ENCODE measurements at places on chromosomes 4 and X.

DNA sequence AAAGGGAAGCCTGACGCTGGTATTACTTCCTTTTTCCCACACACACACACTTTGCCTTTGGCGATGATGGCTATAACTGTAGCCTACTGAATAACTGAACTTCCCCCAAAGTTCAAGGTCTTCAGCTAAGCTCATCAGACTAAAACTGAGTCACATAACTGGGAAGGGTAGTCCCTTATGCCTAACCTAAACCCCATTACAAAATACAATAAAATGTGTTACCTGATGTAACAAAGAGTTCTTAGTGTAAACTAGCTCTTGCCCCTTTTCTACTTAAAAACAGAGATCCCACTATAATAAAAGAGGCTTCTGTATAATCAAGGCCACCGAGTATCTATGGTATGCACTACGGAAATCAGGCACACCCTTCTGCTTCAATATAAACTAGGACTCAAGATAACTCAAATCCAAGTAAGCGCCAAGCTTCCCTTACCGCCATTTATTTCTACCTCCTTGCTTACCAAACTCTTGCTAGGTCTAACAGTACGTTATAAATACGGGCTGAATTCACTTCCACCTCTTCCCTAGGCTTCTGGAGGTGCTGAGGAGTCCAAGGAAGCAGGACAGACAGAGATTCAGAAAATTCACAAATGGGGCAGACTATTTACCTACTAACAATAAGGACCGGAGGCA is 2.4 kb downstream of the OTUD4 start:
- DNase-seq, result no peak

- DNase-seq, result no peak
Observed at GRCh38 chrX:68659786-68660185, 12.3 kb downstream of the STARD8 start.

GRCh38 chr4:164261831-164262230 is 492.1 kb upstream of the SMIM31 start:
- DNase-seq, result no peak

DNA sequence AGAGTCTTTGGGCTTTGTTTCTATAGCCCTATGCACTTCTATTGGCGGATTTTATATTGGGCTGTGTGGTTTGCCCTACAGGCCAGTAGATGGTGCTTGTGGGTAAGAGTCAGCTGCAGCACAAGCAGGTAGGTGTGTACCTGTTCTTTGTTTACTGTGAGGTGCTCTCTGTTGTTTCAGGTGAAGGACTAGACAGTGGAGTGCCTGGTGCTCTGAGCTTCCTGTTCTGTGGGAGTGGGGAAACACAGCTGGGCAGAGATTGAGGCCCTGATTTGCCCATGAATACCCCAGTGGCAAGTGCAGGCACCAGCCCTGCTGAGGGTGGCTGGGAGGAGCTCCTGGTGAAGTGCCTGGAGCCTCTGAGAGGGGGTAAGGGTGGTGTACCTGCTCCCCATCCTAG is 26.3 kb upstream of the UCP1 start:
- DNase-seq, result no peak

DNA sequence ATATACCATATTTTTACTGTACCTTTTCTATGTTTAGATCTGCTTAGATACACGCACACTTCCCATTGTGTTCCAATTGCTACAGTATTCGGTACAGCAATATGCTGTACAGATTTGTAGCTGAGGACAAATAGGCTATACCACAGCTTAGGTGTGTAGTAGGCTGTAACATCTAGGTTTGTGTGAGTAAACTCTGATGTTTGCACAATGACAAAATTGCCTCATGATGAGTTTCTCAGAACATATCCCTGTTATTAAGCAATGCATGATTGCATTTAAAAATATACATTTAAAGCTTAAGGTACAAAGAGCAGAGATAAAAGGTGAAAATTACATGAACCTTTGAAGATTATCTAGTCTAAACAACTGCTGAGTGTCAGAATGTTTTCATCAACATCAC is 181.7 kb downstream of the ADGRA3 start:
- no peak for DNase-seq

GRCh38 chr4:4861390-4862018 is 2.0 kb downstream of the MSX1 start:
- DNase-seq, result no peak

- no peak for DNase-seq
Observed at GRCh38 chr4:16627999-16628398, 270.4 kb downstream of the LDB2 start.

DNA sequence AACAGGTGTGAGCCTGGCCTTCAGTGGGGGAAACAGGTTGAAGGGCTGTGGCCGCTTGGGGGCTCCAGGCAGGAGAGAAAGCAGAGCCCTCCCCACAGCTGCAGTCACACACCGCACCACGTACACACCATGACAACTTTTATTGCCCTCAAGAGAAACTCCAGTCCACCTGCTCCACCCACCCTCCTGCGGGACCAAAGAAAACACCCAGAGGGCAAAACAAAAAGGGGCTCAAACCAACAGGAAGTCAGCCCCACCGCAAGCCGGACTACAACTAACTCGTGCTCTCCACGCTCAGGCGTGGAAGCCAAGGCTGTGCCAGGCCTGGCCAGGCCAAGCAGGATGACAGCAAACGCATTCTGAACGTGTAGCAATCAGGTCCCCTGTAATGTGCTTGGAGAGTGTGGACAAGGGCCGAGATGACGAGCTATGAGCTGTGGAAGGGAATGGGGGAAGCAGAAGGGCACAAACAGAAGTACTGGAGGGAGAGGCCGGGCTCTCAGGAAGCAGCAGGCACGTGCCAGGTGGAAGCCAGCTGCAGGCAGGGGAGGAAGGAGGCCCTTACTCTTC is 12.7 kb downstream of the SLC6A8 start:
- DNase-seq, result no peak

GRCh38 chr4:22488106-22488505 is 27.8 kb downstream of the ADGRA3 start:
- DNase-seq, result no peak

GRCh38 chrX:96244955-96245354 is 439.7 kb upstream of the DIAPH2 start:
- DNase-seq, result no peak

GRCh38 chr4:165011403-165011802 is 20.4 kb upstream of the TRIM60 start:
- DNase-seq, result no peak

DNA sequence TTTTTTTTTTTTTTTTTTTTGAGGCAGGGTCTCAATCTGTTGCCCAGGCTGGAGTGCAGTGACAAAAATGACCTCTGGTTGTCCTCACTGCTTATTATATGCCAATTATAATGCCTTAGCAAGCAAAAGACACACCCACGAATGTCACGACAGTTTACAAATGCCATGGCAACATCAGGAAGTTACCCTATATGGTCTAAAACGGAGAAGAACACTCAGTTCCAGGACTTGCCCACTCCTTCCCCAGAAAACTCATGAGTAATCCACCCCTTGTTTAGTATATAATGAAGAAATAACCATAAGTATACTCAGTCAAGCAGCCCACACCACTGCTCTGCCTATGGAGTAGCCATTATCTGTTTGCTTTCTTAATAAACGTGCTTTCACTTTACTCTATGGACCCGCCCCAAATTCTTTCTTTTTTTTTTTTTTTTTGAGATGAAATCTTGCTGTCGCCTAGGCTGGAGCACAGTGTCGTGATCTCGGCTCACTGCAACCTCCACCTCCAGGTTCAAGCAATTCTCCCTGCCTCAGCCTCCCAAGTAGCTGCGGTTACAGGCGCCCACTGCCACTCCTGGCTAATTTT is 106.2 kb downstream of the SMIM20 start:
- DNase-seq, result no peak

DNA sequence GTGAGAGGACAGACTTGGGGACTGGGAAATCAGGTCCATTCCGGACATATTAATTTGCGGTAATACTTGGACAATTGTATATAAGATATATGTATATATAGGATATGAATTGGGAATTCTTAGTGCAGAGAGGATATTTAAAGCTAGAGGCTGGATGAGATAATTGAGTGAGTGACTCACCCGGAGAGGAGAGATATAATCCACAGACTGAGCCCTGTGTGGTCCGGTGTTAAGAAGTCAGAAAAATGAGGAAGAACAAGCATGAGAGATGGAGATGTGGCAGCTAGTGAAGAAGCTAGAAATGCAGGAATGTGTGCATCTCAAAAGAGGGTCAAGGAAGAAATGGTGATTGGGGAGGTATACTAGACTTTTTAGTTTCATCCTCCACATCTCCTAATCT is 336.2 kb downstream of the SLC7A11 start:
- no peak for DNase-seq

All from neuronal stem cell (in vitro differentiated cells).